ENCODE measurements at places on chromosomes 2 and 18.
A peak's percentile ranks its signal among the peaks of the same experiment; 100 is the strongest.

DNA sequence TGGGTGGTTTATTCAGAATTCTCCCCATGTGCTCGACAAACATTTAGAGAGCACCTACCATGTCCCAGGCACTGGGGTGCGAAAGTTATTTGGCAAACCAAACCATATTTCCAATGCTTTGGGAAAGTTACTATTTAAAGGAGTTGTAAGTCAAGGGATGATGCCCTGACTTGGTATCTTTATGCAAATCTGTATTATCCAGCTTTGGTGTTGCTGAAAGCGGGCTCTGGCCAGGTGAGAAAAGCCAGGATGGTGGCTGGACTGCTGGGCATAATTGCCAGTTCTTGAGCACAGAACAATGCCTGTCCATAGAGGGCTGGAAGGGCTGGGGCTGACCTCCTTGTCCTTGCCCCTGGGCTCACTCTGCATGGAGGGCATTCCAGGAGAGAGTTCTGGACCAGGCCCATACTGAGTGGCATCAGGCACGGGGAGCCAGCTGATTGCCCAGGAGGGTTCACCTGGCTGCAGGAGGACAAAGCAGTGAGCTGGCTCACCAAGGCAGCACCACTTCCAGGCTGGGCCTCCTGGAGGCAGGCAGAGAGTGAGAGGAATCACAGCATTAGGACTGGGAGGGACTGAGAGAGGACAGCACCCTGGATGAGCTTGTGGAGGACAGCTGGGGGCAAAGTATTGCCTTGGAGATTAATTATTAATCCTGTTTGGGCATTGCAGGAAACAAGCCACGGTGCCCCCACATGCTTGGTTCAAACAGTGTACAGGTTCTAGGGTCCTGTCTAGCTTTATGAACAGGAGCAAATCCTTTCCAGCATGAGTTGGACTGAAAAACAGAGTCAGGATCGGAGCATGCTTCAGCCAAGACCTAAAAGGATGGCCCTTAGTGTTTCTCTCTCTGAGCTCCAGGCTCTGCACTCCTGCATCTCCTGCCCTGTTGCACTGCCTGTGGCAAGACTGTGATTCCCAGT lies 7.1 kb downstream of the KHK start:
- DNase-seq, result no peak
- H3K4me1 ChIP-seq, result peaks cover 26% of the 10 kb centered on the region
- H3K36me3 ChIP-seq, result peaks cover 17% of the 10 kb centered on the region
- H3K4me3 ChIP-seq, result no peak overlapping the region

GRCh38 chr2:229270551-229271410 lies at the start of gene PID1:
Gene PID1 (minus strand): TSS chr2:229271287. CDS start chr2:229271043, 244 bp downstream.
- H3K27me3 ChIP-seq, result no peaks in the 10 kb centered on the region
- peak; percentile 81 for DNase-seq
- H3K27ac ChIP-seq, result peak within 1 kb of the TSS; percentile 43
- no peaks in the 10 kb centered on the region for H3K36me3 ChIP-seq
- peak within 1 kb of the TSS; percentile 74 for H3K4me3 ChIP-seq

DNA sequence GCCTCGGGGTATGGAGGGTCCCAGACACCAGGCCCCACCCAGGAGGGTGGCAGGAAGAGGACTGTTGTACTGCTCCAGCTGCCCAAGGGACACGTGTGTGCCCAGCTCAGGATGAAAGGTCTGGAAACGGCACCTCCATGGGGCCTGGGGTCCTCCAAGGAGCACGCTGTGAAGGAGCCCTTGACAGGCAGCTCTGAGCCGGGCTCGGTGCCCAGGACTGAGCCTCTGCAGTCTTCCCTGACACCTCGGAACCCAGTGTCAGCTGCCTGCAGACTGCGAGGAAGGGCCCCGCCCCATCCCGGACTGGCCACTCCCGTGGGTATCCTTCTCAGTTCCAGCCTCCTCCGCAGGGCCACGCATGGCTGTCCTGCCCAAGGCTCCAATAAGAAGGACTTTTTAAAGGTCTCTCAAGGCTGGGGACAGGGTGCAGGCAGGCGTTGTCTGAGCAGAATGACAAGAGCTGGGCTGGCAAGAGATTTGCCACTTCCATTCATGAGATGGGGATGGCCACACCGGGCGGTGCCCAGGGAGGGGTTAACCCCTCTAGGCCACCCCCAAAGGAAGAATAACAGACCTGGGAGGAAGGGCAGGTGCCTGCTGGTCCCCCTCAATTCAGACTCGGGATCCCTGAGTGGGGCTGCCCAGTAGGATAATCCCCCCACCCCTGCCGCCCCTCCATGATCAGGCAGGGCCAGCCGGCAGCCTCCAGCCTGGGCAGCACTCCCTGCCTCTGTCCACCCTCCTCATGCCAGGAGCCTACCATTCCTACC lies 8.9 kb downstream of the ECEL1 start:
- DNase-seq, result no peak
- H3K4me3 ChIP-seq, result no peak overlapping the region
- peaks cover 4% of the 10 kb centered on the region for H3K4me1 ChIP-seq
- peaks cover 28% of the 10 kb centered on the region for H3K36me3 ChIP-seq
- peaks cover 4% of the 10 kb centered on the region for H3K27me3 ChIP-seq

DNA sequence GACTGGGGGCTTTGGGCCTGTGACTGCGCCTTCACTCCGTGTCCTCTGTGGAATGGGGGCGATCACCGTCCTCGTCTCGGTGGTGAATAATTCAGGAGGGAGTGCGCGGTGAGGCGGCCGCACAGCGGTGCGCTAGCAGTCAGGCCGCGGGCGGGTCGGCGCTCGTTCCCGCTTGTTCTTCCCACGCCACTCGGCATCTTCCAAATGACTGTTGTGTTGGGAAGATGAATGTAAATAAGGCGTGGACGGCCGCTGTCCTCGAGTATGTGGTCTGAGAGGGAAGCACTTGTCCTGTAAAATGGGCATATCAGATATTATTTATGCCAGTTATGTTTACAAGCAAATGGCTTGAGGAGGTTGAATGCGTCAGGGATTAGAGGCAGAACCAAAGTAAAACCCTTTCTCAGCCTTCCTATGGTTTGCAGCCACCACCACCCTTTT lies 608 bp upstream of the VPS4B start:
- peaks cover 15% of the 10 kb centered on the region for H3K36me3 ChIP-seq
- no peaks in the 10 kb centered on the region for H3K27me3 ChIP-seq
- H3K4me3 ChIP-seq, result peak overlapping the region; percentile 99
- H3K4me1 ChIP-seq, result no peaks in the 10 kb centered on the region
- DNase-seq, result no peak

- peaks cover 7% of the 10 kb centered on the region for H3K27me3 ChIP-seq
- H3K36me3 ChIP-seq, result peaks cover 3% of the 10 kb centered on the region
- no peak overlapping the region for H3K27ac ChIP-seq
- H3K4me1 ChIP-seq, result peaks cover 13% of the 10 kb centered on the region
- no peak overlapping the region for H3K4me3 ChIP-seq
Measured at GRCh38 chr2:98819231-98819766, 88.4 kb upstream of the MGAT4A start.

- peak overlapping the region; percentile 79 for H3K4me3 ChIP-seq
- H3K27ac ChIP-seq, result peak overlapping the region; percentile 98
- peaks cover 13% of the 10 kb centered on the region for H3K27me3 ChIP-seq
- peaks cover 48% of the 10 kb centered on the region for H3K4me1 ChIP-seq
- H3K36me3 ChIP-seq, result peaks cover 16% of the 10 kb centered on the region
- no peak for DNase-seq
Measured at GRCh38 chr2:43223521-43224001, 2.8 kb downstream of the ZFP36L2 start.

DNA sequence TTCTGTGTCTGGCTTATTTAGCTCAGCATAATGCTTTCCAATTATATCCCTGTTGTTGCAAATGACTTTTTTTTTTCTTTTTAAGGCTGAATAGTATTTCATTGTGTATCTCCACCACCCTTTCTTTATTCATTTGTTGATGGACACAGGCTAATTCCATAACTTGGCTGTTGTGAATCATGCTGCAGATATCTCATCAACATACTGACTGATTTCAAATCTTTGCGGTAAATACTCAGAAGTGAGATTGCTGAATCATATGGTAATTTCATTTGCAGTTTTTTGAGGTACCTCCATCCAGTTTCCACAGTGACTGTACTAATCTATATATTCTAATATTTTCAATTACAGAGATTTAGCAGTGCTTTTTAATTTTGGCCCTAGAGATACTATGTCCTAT lies 266.2 kb downstream of the TMX3 start:
- H3K27me3 ChIP-seq, result no peaks in the 10 kb centered on the region
- H3K36me3 ChIP-seq, result no peaks in the 10 kb centered on the region
- H3K27ac ChIP-seq, result no peak overlapping the region

DNA sequence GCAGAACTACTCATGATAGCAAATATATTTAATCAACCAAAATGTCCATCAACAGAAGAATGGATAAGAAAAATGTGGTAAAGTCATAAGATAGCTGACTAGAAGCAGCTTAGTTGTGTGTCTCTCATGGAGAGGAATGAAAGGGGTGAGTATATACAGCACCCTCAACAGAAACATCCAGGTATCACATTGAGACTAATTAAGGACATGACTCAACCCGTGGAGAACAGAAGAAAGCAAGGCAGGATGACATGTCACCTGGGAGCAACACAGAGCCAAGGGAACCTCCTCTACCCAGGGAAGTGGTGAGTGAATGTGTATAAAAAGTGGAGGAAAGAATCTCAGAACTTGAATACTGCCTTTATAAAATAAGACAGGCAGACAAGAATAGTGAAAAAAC lies 1695.0 kb upstream of the CELF4 start:
- no peaks in the 10 kb centered on the region for H3K36me3 ChIP-seq
- no peak overlapping the region for H3K4me3 ChIP-seq
- DNase-seq, result no peak
- H3K27ac ChIP-seq, result no peak overlapping the region
- no peaks in the 10 kb centered on the region for H3K4me1 ChIP-seq

DNA sequence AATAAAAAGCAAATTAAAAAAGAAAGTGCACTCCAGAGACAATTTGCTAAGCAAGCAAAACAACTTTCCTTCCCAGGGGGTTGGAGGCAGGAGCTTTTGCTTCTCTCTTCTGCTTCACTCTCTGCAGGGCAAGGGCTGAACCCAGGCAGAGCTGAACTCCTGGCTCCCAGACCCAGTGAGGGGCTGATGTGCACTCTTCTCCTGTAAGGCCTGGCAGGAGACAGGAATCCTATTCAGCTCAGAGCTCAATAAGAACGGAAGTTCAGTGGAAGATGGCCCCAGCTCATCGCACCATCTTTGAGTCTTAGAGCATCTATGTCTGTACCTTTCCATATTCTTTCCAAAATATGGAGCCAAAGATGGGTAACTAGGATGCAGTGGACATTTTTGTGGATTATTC lies 29.1 kb downstream of the CIB4 start:
- H3K27me3 ChIP-seq, result no peaks in the 10 kb centered on the region
- DNase-seq, result no peak
- H3K4me1 ChIP-seq, result peaks cover 76% of the 10 kb centered on the region
- H3K27ac ChIP-seq, result peak overlapping the region; percentile 0

GRCh38 chr2:68687018-68687417 lies 43.6 kb downstream of the PROKR1 start:
- no peaks in the 10 kb centered on the region for H3K4me1 ChIP-seq
- no peak overlapping the region for H3K4me3 ChIP-seq
- H3K27me3 ChIP-seq, result no peaks in the 10 kb centered on the region
- H3K36me3 ChIP-seq, result no peaks in the 10 kb centered on the region
- no peak overlapping the region for H3K27ac ChIP-seq

DNA sequence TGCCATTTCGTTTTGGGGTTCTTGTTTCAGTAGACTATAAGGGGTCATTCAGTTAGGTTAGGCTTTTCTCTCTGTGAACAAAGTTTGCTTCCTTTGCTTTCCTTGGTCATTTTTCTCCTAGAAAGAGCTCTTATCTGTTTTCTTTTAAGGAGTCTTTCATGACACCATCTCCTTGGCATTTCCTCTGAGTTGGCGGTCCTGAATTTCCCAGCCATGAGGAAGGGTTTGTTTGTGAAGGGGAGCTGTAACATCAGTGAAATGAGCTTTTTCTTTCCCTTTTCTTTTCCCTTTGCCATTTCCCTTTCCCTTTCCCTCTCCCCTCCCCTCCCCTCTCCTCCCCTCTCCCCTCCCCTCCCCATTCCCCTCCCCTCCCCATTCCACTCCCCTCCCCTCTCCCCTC lies 61.7 kb downstream of the MAP4K4 start:
- no peaks in the 10 kb centered on the region for H3K27me3 ChIP-seq
- DNase-seq, result no peak
- H3K36me3 ChIP-seq, result no peaks in the 10 kb centered on the region
- H3K27ac ChIP-seq, result peak overlapping the region; percentile 17
- no peak overlapping the region for H3K4me3 ChIP-seq

GRCh38 chr18:2049986-2050385 lies 521.3 kb downstream of the METTL4 start:
- no peaks in the 10 kb centered on the region for H3K27me3 ChIP-seq
- no peak overlapping the region for H3K27ac ChIP-seq
- no peak overlapping the region for H3K4me3 ChIP-seq
- DNase-seq, result no peak
- H3K36me3 ChIP-seq, result no peaks in the 10 kb centered on the region

GRCh38 chr2:61554604-61555003 lies 16.4 kb upstream of the XPO1 start:
- DNase-seq, result no peak
- H3K36me3 ChIP-seq, result no peaks in the 10 kb centered on the region
- H3K27ac ChIP-seq, result no peak overlapping the region
- H3K27me3 ChIP-seq, result no peaks in the 10 kb centered on the region
- H3K4me3 ChIP-seq, result no peak overlapping the region

GRCh38 chr18:70046207-70046606 lies 98.5 kb upstream of the CD226 start:
- no peak for DNase-seq
- H3K27ac ChIP-seq, result no peak overlapping the region
- H3K36me3 ChIP-seq, result no peaks in the 10 kb centered on the region
- H3K4me3 ChIP-seq, result no peak overlapping the region
- no peaks in the 10 kb centered on the region for H3K4me1 ChIP-seq
- H3K27me3 ChIP-seq, result no peaks in the 10 kb centered on the region

GRCh38 chr2:74883011-74883410 lies 49.1 kb downstream of the HK2 start:
- H3K27me3 ChIP-seq, result no peaks in the 10 kb centered on the region
- peaks cover 26% of the 10 kb centered on the region for H3K36me3 ChIP-seq
- H3K27ac ChIP-seq, result no peak overlapping the region
- H3K4me1 ChIP-seq, result no peaks in the 10 kb centered on the region

DNA sequence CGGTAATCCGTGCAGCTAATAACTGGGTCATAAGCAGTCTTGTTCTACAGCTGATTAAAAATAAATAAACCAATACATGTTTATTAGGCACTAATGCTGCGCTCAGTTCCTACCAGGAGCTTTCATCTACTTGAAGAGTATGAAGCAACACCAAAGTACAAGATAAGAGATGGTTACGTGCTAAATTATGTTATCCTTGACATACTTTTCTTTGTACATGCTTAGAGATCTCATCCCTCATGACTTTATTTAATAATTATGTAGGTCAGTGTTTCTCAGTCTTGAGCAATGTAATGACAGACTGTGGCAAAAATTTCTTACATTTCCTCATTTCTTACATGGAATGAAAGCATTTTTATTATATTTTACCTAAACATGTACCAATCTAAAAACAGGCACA lies 54.6 kb upstream of the COBLL1 start:
- no peaks in the 10 kb centered on the region for H3K4me1 ChIP-seq
- no peak for DNase-seq
- H3K27ac ChIP-seq, result no peak overlapping the region

DNA sequence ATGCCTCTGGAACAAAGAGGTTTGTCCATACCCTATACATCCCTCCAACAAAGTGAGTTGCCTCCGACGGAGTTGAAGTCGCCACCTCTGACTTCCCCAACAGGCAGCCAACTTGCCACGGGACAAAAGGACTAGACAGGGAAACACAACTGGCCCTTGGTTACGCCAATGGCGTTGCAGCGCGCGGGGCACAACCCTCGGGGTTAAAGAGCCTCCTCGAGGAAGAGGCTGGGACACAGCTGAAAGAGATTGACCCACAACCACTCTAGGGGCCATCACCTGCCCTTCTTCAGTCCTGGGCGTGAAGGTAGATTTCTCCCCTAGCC lies 545 bp downstream of the GTF3C2 start:
- H3K27ac ChIP-seq, result peak overlapping the region; percentile 92
- H3K4me1 ChIP-seq, result peaks cover 21% of the 10 kb centered on the region
- no peak for DNase-seq
- H3K4me3 ChIP-seq, result peak overlapping the region; percentile 99
- peaks cover 8% of the 10 kb centered on the region for H3K36me3 ChIP-seq
- no peaks in the 10 kb centered on the region for H3K27me3 ChIP-seq
